ENCODE measurements at places on chromosomes 13 and 19.
A peak's percentile ranks its signal among the peaks of the same experiment; 100 is the strongest.

GRCh38 chr13:111411151-111411858, 90.9 kb downstream of the TEX29 start:
- DNase-seq = no peak

- peak; percentile 62 for DNase-seq
Measured at GRCh38 chr13:24184265-24184841, 23.8 kb downstream of the SPATA13 start.

DNA sequence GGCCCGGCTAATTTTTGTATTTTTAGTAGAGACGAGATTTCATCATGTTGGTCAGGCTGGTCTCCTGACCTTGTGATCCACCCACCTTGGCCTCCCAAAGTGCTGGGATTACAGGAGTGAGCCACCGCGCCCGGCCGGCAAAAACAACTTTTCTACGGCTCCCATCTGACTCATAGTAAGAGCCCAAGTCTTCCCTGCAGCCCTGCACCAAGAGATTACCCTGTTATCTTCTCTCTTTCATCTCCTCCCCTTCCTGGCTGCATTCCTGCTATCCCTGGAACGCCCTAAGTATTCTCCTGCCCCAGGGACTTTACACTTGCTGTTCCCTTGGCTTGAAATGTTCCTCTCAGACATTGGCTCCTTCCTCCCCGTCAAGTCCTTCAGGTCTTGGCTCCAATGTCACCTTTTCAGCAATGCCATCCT, 6.6 kb downstream of the AP2S1 start:
- DNase-seq = no peak

DNA sequence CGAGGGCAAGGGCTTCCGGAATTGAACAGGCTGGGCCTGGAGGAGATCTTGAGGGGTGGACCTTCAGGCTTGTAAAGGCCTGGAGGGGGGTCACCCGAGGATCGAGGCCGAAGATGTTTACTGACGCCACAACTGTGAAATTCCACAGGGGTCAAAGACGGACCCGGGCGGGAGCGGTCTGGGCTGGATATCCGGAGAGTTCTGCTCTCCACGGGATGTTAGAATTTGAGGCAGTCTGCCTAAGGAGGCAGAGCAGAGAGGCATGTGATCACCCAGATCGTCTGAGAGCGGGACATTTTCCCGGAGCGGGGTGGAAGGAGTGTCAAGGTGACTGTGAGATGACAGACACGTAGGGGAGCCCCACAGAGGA, 13.2 kb downstream of the KLHL26 start:
- DNase-seq = no peak

DNA sequence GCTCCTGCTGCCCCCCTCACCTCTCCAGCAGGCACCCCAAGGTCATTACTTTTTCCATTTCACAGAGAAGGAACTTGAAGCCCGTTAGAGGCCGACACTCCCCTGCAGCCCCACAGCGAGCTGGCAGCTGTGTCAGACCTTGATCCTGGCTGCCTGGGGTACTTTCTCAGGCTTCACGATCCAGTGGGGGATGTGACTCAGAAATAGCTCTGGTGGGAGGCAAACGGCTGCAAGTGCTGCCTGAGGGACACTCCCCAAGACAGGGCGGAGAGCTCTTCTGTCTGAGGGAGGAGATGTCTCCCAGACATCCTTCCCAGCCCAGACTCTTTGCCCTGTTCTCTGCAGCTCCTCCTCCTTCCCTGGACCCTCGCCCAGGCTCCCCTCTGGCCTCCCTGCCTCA, 4.8 kb downstream of the TSKS start:
- DNase-seq = no peak
